Breast epithelium (tissue), 4 donors: ENCODE measurements at places on chromosomes 3 and 15.

- no peak for DNase-seq
- no peaks in the 10 kb centered on the region for H3K4me1 ChIP-seq
- H3K4me3 ChIP-seq, result no peak overlapping the region
- H3K27me3 ChIP-seq, result no peaks in the 10 kb centered on the region
Measured at GRCh38 chr15:43067717-43068461, 37.9 kb downstream of the UBR1 start.

- DNase-seq, result no peak
- H3K4me3 ChIP-seq, result no peak overlapping the region
- H3K36me3 ChIP-seq, result no peaks in the 10 kb centered on the region
- H3K27me3 ChIP-seq, result no peaks in the 10 kb centered on the region
- H3K4me1 ChIP-seq, result no peaks in the 10 kb centered on the region
Measured at GRCh38 chr3:339351-339750, 142.8 kb downstream of the CHL1 start.

DNA sequence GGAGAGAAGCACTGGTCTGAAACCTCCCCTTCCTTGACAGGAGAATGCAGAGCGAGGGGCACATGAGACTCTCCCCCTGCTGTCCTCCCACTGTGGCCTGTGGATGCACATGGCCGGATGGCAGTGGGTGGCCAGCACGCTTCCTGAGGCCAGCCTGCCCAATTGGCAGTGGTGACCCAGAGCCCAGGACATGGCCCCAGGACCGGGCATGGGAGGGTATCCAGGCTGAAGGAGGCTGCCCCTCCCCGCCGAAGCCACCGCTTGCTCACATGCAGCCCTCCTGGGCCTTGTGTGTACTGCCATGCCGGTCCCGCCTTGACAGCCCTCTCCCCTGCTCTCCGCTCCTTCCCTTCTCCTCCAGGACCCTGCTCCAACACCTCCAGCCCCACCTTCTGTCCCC is 100.9 kb downstream of the MEGF11 start:
- no peak for DNase-seq
- no peak overlapping the region for H3K27ac ChIP-seq
- no peak overlapping the region for H3K4me3 ChIP-seq
- no peaks in the 10 kb centered on the region for H3K27me3 ChIP-seq

DNA sequence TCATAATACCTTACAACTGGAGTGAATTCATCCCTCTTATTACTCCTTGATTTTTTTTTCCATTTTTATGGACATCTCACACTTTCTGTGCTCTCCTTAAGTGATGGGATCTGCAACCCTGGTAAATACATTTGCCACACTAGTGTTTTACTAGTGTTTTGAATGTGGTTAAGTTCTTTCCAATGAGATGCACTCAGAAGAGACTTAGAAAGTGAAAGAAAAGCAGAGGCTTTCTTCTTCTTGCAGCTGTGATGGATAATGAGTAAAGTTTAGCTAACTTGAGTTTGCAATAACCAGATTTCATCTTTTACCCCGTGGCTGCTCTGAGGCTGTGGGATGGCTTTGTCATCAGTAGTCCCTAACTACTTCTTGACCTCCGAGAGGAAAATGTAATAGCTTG is 1248.4 kb downstream of the NSUN3 start:
- no peak overlapping the region for H3K27ac ChIP-seq
- no peaks in the 10 kb centered on the region for H3K36me3 ChIP-seq
- no peaks in the 10 kb centered on the region for H3K27me3 ChIP-seq
- no peak overlapping the region for H3K4me3 ChIP-seq
